ENCODE measurements at places on chromosomes 6 and 20.

GRCh38 chr6:119346936-119347335 lies 2.6 kb downstream of the MAN1A1 start:
- no peak for DNase-seq

DNA sequence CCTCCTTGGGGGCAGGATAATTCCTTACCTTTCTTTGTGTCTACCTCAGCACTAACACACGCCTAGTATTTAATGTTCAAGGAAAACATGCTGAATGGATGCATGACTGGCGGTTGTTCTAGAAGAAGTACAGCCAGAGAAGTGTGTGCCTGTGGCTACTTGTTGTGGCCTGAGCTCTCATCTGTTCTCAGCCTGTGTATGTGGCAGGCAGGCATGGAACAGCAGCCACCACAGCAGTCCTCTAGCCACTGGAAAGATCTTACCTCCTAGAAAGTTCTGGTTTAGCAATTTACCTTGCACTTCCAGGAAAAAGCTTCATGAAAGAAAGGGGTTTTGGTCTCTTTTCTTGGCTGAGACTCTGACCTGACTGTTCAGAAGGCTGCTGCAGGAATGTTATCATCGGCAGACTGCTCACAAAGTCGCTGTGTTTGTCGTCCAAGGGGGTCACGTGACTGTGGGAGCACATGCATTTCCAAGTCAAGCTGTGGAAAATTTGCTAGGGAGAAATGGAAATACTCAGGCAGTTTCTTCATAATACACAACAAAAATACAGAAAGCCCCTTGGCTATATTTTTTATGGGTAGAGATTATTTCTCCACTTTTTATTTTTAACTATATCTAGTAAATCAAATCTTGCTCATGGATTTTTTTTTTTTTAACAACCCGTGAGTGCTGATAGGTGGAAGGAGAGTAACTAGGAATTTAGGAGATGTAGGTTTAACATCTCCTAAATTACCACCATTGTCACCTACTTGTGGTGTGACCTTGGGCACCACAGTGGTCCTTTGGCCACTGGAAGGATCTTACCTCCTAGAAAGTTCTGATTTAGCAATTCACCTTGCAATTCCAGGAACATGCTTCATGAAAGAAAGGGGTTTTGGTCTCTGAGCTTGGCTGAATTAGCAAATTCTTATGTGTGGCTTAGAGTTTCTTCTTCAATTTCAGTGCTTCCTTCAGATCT lies 110.8 kb upstream of the GPR6 start:
- DNase-seq, result no peak

- DNase-seq, result no peak
Measured at GRCh38 chr20:10074513-10074912, 39.7 kb downstream of the ANKEF1 start.

DNA sequence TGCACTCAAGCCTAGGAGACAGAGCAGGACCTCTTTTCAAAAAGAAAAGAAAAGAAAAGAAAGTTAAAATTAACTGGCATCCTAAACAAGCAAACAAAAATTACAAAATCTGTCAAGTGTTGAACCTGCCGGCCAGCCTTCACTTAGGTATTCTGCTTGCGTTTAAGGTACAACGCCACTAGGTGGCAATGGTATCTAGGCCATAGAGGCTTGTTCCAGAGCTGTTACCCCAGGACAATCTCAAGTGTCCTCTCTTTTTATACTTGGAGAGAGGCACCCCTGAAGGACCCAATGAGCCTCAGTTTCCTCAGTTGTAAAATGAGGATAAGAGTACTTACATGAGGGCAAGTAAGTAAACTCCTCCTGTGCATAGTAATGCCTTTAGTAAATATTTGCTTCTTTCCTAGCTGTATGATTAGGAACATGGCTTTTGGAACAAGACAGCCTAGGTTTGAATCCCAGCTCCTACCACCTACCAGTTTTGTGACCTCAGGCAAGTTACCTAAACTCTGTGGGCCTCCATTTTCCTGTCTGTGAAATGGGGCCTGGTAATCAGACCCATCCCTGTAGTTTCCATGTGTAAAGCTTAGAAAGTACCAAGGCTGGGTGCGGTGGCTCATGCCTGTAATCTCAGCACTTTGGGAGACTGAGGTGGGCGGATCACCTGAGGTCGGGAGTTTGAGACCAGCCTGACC lies 5.8 kb upstream of the PACSIN1 start:
- no peak for DNase-seq

- no peak for DNase-seq
Measured at GRCh38 chr20:22746957-22747356, 162.6 kb upstream of the FOXA2 start.

- no peak for DNase-seq
Measured at GRCh38 chr20:61733891-61734732, 331.6 kb downstream of the TAF4 start.

GRCh38 chr6:118588626-118589025 lies 40.5 kb downstream of the PLN start:
- no peak for DNase-seq

DNA sequence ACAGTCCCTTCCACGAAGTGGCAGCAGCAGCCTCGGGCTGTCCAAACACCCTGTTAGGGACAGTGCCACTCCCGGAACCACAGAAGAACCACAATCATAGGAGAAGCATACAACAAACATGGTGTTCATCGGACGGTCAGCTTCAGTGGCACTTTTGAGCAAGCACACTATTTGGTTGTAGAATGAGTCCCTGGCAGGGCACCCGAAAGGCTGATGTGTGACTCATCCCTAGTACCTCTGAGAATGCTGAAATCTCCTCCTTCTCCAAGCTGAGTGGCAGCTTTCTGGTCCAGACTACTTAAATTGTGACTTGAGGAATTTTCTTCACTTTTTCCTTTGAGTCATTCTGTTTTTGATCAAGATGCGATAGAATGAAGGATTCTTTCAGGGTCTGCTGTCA lies 282.5 kb downstream of the ESR1 start:
- DNase-seq, result no peak
